ENCODE measurements at places on chromosomes 12 and 14.

- DNase-seq = no peak
Observed at GRCh38 chr12:79451978-79452377, 238.8 kb downstream of the PAWR start.

DNA sequence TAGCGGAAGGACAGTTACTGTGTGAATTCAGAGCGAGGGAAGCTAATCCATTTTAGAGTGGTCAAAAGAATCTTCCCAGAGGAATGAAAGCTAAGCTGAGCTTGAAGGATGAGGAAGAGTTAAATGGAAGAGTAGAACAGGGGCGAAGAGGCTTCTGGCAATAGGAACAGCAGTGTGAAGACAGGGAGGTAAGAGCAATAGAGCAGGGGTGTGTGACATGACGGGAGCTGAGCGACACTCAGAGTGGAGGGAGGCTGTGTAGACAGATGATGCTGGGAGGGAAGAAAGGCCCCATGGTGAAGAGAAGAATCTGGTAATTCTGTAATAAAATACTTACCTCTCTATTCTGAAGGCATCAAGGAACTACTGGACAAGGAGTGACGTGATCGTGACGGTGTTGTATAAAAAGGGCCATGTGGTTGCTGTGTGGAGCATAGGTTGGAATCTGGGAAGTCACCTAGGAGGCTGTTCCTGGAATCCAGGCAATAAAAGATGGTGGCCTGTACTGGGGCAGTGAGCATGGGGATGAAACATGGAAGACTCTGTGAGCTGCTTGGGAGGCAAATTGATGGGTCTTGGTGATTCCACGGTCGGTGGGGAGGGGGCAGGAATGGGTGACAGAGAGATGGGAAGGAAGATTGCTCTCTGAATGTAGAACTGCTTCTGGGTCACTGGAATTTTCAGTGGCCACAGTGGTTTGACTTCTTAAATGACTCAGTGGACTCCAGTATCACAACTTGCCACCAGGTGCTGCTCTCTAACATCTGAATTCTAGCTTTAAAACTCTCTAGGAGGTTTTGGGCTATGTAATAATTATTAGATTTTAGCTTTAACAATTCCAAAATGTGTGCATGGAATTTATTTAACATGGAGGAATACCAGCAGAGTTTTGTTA lies 164.1 kb downstream of the ATP23 start:
- DNase-seq = no peak

DNA sequence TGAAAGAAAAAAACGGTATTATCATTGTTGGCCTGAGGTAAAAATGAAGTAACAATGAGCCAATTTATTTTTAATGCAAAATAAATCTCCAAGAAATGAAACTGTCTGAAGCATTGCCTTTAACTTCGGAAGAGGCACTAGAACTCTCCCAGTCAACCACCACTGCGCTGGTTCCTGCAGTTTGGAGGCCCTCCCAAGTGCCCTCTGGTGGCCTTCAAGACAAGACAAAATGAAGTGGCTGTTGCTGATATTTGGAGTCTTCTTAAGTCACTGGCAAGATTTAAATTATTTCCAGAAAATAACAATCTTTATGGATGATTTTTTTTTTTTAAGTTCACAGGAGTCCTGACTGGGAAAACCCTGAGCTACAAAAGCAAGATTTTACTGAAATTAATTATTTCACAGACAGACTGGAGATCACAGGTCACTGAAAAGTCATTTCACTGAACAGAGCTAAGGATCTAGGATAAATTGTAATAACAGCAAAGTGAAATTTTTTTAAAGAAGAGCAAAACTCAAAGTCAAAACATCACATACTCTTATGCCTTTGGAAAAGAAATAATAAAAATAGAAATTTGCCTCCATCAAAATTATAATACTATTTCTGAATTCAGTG lies 58.2 kb downstream of the DICER1 start:
- DNase-seq = no peak

- DNase-seq = no peak
Observed at GRCh38 chr12:76976777-76977382, 88.5 kb downstream of the E2F7 start.

DNA sequence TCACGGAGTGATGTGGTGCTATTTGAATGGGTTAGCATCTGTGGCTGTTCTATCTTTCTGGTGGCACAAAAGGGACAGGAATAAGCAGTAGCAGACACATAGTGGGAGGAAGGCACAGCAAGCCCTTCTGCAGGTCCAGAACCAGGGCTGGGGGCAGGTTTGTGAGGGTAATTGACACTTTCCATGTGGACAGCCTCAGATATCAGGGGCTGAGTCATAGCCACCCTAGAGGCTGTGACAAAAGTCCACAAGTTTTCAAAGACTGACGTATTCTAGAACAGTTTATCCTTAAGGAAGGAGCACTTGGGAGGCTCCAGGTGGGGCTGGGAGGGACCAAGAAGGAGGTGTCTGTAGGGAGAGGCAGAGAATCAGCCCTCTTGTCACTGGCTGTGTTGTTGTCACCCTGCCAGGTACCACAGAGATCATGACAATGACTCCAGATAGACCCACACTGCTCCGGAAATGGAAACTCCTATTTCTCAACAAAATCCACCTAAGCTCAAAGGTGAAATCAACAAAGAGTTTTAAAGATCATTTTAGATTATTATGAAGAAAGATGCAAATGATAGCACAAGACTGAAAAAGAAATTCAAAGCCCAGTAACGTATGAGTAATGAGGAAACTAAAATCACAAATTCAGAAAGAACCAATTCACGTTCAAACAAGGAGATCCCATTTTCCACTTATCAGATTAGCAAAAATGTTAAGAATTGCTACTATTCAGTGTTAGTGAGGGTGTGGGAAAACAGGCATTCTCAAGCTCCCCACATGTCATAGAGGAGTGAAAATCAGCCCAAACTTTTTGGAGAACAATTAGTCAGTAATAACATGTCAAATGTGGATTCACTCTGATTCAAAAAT lies 48.3 kb downstream of the NFKBIA start:
- no peak for DNase-seq

DNA sequence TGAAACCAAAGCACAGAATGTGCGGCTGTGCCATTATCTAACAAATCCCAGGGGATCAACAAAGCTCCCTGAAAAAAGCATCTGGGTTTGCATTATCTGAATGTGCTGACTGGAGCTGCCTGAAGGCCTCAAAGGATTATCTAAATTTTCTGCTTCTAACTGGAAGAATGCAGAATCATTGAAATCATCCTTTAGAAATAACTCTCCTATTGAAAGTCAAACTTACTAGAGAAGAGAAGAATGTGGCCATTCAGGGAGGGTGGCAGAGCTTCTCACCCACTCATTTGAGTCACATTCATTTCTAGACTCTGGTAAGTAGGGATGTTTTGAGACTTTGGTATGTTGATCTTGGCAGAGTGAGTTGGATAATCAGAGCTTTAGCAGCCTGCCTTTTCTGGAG lies 220.6 kb upstream of the RGS6 start:
- DNase-seq = no peak

GRCh38 chr14:51341338-51341737 lies 101.3 kb downstream of the TMX1 start:
- DNase-seq = no peak

DNA sequence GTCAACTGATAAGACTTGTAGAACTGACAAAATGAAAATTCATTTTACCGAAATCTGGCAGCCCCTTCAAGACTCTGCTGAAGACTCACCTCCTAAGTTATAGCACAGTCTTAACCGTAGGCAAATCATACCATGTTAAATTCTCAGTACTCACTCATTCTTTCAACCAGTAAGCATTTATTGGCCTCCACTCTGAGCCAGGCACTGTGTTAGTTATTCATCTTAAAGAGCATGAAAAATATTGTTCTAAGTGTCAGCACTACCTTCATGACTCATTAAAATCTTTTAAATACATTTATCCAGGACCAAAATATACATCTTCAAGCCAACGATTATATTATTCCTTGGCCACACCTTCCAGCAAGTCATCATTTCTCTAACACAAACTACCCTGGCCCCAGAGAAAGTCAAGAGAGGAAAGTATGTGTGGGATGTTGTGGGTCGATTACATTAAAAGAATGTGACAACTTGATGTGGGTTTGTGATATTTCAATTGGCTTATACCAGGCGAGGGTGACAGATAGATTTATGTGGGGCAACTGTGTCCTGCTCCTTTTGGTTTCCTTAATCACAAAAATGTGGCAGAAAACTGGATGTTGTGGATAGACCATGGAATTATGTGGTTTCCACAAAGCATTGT lies 55.0 kb downstream of the TMEM30B start:
- no peak for DNase-seq

DNA sequence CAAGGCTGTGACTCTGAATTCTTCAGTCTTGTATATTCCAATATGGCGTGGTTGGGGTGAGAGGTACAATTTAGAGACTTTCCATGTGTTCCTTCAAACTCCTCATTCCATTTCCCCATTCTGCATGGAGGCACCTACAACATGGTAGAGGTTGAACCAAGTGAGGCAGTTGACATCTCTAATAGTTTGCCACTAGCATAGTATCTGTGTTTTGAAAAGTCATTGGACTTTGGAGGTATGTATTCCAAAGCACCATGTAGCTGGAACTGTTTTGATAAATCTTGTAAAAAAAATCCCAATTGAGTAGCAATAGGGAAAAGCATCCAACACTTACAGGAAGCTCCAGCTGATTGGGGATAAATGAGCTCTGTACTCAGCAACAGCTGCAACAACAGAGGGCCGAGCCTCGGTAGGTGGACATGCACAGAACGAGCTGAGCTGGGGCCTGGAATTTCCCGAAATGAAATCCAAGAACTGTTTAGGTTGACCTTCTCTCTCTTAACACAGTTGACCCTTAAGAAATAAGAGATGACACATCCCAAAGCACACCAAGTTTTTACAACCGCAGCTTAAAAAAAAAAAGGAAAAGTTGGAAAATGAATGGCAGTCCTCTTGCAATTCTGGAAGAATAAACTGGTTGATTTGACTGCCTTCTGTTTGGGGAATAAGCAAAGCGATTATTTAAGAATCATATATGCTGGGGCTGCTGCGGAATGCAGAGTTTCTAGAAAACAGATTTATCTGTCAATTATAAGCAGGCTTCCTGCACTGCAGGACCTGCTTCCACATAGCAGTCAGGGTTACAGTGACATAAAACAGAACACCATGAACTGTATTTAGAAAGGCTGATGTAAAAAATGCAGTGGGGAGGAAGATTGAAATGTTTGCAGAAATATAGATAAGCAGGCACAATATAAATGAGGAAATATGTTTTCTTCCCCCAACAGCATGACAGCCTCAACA lies 194.6 kb upstream of the KRR1 start:
- DNase-seq = no peak

Measured in activated T-helper 2 cell treated with anti-CD3 and anti-CD28 coated beads, Interferon-gamma antibody, Interleukin-2, Interleukin-4, amounts not matched to agents 10 μg/mL and 5 μg/mL and 100 μg/mL, durations not matched to agents 14 hours and 24 hours and 36 hours (primary cell).